Ecto neural progenitor cell (in vitro differentiated cells): ENCODE measurements at places on chromosomes 3 and 15.

DNA sequence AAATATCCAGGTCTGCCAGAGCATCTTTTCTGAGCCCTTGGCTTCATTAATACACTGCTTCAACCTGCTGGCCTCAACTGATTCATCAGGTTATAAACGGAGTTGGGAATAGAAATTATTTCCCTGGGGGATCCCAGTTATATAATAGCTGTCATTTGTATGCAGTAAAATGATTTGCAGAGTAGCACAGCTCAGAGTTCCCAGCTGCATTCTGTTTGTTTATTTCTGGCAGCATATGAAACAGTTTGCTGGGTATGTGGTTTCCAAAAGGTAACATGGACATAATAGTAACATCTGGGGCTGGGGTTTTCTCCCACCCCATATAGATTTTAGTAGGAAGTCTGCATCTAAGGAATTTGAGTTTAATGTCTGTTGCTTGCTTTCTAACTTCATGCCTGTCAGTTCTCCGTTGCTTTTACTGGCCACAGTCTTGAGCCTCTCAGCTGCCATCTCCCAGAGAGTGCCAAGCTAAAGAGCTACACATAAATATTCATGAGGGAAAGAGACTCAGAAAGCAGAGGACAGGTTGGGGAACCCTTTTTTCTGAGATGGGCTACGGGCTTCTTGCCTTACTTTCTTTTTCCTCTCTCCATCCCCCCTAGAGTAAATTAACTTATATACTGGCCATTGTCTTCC, 124.6 kb downstream of the TMEM108 start:
- no peak for DNase-seq

- no peak for DNase-seq
These were observed 84.0 kb downstream of the CFAP20DC start for GRCh38 chr3:58965865-58966264.

- DNase-seq = peak; percentile 79
These were observed 10.3 kb upstream of the KIF7 start for GRCh38 chr15:89665449-89666181.

- no peak for DNase-seq
These were observed 29.1 kb upstream of the MYRIP start for GRCh38 chr3:39780352-39780751.

GRCh38 chr3:126927846-126928245, 55.1 kb upstream of the PLXNA1 start:
- no peak for DNase-seq

GRCh38 chr15:61115241-61115640, 113.9 kb downstream of the RORA start:
- DNase-seq = no peak

DNA sequence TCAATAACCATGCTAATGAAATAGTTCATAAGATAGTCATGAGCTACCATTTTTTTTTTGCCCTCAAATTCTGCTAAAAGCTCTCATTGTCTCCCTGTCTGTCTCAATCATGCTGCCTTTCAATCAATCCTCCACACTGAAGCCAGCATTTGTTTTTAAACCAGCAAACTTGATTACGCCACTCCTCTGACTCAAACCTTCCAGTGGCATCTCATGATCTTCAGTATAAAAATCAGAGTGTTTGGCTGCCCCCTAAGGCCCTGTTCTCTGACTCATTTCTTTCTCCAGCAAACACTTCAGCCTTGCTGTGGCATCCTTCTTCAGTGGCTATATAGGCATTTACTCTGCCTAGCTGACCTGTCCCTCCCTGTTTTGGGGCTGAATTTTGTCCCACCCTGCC, 36.0 kb upstream of the EOMES start:
- DNase-seq = no peak

- no peak for DNase-seq
These were observed 50.6 kb upstream of the AKAP13 start for GRCh38 chr15:85329561-85330422.

DNA sequence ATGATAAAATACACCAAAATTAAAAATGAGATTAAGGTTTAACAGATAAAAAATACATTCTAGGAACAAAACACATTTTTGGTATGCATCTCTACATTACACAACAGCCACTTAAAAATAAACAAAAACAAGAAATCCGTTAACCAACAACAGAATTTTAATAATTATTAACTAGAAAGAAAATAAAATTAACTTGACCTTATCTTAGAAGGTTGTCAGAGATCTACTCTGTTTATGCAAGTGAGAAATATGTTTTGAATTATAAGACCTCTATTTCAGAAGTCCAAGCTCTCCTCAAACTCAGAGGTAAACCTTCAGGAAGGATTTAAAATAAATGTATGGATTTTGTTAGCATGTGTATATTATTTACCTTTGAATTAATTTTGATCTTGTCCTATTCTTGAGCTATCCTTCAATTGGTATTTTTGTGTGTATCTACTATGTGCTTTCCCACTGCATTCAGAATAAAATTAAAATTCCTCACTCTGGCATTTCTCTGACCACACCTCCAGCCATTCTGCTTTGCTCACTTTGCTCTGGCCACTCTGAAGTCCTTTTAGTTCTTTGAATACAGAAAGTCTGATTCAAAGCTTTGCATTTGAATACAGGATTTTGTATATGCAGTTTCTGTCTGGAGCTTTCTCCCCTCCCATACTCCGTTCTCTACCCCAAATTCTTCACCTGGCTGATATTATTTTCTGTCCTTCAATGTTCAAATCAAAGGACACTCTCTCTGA, 352.0 kb downstream of the ZBTB20 start:
- no peak for DNase-seq

DNA sequence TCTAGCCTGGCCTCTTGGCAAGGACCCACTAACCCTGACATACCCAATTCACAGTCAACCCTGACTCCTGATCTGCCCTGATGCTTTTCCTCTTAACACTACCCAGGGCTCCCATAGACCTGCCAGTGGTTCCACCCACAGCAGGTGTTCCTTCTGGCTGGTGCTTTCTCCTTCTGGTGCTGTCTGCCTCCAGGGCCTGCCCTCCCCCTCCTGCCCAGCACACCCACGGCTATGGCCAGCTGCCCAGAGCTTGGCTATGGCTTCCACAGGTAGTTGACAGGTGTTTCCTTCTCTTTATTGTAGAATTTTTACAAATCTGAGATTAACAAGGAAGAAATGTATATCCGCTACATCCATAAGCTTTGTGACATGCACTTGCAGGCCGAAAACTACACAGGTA, 46.5 kb upstream of the MANF start:
- DNase-seq = peak; percentile 17

- DNase-seq = no peak
These were observed 19.9 kb downstream of the SPICE1 start for GRCh38 chr3:113495035-113495434.

DNA sequence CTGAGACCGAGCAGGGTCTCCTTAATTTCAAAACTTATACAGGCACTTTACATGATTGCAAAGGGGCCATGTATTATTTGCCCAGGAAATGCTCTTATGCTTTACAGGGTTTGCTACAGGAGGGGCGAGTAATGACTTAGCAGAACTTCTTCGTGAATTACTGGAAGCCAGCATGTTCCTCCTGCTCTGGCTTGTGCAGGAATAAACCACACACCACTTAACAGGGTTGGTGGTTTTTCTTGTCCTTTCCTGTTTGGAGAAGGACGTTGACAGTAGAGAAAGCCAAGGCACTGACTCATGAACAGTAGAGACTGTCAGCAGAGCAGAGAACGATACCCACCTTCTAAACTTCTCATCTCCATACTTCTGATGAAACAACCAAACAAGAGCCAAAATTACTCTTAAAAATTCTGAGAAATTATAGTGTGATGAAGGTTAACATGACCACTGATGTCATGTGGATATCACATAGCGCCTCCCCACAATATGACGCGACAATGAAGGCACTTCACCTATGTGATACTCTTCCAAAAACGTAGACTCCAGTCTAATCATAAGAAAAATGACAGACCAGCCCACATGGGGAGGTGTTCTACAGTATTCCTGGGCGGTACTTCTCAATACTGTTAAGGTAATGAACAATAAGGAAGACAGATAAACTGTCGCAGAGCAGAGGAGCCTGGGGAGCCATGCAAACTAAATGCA, 24.7 kb upstream of the MCTP2 start:
- no peak for DNase-seq

DNA sequence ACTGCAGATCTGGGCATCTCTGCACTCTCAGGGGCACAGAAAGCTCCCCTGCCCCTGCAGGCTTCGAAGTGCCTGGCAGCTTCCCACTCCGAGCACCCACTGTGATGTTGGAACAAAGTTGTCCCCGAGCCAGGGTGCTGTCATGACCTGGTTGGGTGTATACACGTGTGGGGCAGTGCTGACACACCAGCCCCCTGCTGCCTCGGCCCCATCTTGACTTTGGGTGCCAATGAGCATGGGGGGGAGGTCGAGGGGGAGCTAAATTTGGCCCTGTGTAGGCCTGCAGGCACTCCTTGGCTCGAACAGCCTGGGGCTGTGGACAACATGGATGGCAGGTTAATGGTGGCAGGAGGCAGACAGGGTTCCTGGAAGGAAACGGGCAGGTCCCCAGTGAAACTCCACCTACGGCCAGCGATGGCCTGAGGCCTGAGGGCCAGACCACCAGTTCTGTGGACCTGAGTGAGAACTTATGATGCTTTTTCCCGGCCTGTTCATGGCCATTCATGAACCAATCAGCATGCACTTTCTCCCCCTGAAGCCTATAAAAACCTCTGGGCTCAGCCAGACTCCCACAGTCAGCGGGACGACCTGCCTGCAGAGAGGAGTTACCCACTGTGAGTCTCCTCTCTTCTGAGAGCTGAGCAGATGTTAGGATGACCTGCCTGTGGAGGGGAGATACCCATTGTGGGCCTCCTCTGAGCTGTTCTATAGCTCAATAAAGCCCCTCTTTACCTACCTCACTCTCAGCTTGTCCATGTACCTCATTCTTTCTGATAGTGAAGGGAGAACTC, 1029.1 kb upstream of the GBE1 start:
- DNase-seq = no peak

DNA sequence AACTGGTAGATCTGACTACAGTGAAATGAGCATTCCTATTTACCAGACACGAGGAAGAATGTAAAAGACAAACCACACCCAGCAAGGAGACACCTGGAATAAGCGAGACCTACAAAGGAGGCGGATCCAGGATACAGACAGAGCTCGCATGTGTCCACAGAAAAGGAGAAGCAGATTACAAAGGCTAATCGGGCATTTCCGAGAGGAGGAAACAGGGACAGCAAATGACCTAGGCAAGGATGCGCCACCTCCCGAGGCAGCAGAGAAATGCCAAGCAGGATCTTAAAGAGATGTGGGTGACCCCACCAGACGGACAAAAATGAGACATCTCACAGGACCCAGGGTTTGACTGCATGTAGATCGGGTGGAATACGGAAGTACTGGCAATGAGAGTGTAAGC, 63.2 kb upstream of the IQSEC1 start:
- DNase-seq = peak; percentile 30

GRCh38 chr3:41102053-41102556, 97.2 kb upstream of the CTNNB1 start:
- no peak for DNase-seq

DNA sequence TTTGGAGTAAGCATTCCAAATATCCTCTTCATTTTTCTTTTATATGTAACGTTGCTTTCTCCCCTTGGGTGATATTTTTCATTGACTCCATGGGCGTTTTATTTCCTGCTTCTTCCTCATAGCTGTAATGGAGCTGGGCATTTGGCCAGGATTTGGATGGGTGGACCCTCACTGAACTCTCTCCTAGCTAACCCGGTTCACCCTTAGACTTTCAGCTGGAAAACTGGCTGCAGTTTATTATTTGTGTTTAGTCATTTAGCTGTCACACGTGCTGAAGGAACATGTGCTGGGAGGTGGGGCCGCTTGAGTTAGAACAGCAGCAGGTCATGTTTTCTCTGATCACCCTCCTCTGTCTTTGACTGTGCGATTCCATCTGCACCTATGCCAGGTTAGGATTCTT, 407.6 kb downstream of the ZIC1 start:
- DNase-seq = no peak

GRCh38 chr3:3771567-3771966, 27.7 kb upstream of the LRRN1 start:
- no peak for DNase-seq

DNA sequence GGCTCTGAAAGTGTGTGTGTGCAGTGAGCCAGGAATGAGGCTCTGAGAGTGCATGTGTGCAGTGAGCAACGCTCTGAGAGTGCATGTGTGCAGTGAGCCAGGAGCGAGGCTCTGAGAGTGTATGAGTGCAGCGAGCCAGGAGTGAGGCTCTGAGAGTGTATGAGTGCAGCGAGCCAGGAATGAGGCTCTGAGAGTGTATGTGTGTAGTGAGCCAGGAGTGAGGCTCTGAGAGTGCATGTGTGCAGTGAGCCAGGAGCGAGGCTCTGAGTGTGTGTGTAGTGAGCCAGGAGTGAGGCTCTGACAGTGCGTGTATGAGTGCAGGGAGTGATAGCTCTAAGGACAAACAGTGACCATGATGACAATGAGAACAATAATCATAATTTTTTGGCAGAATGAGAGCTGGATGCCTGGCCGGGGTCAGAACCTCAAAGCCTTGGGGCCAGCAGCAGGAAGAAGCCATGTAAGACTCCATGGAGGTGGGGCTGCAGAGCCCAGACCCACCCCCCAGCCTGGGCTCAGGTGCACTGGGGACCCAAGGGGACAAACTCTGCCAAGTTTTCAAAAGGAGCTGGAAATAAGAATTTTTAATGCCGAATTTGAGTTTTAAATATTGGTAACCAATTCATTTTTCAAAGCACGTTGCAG, 85.7 kb upstream of the PRR20G start:
- no peak for DNase-seq

DNA sequence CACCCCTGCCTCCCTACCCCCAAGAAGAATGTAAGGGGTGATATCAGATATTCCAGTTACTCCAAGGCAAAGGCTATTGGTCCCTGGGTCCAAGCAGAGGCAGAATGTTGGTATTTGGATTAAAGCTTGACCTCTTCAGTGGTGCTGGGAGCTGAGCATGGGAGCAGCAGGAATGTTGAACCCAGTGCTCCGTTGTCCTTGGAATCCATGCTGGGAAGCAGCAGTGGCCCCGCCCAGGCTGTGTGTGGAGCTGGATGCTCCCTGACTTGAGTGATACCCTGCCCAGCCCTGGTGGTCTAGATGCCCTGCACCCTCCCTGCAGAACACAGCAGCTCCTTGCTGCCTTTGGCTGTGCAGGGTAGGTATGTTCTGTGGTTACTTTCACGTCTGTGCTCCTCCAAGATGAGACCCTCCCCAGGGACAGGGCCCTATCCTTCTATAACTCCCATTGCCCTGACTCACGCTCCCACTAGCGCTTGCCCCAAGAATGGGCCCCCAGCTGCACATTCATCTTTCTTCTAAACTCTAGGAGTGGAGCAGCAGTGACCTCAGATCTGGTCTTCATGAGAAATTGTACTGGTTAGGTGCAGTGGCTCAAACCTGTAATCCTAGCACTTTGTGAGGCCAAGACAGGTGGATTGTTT, 35.1 kb downstream of the UMPS start:
- DNase-seq = no peak

DNA sequence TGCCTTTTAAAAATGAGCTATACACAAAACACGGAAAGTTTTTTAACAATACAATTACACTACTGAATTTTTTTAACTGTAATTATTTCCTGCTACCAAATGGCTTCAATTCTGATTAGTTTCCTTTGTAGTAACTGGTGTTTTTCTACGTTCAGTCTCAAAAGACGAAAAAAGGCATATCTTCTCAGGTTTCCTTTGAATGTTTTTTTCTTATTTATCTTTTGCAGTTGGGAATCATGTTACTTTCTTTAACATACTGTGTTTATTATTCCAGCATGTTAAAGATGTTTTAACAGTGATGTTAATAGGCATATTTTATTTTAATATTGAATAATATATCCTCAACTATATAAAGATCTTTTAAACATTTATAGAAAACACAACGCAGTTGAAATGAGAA, 1055.5 kb downstream of the ROBO1 start:
- no peak for DNase-seq
